GM12864 (cell line): ENCODE measurements at places on chromosomes 7 and 10.

- no peak for DNase-seq
Measured at GRCh38 chr7:70585071-70585470, 546.9 kb upstream of the GALNT17 start.

DNA sequence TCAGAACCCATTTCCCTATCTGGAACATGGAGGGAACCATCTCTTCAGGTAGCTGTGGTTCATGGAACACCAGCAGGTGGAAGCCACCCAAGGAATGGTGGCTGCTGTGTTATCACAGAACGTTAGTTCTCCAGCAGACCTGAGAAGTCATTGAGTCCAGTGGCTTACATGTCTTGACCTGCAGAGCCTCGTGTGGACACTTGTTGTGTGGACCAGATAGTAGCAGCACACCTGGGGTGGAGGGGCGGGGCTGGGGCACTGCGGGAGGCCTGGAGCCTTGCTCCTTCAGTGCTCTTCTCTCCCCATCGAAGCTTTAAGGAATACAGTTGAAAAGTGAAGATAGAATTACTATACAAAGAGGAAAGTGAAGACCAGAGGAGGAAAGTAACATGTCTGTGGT, 42.4 kb downstream of the VWA2 start:
- no peak for DNase-seq

- DNase-seq: no peak
Measured at GRCh38 chr10:19817231-19817933, 1.1 kb downstream of the PLXDC2 start.

GRCh38 chr7:13933536-13933935, 55.9 kb downstream of the ETV1 start:
- DNase-seq: no peak

DNA sequence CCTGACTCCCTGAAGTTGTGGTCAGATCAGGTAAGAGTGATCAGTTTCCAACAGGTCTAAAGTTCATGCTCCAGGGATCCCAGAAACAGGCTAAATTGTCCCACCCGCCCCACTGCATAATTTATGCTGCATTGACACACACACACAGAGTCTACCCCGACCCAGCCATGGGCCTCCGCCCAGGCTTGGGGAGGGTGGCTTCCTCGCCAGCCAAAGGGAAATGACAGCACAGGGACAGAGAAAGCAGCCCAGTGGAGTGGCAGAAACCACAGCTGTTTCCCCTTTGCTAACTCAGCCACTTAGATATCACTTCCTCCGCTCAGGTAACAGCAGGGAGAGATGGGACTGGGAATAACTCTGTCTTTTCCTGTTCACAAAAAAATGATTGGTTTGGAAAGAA, 9.4 kb downstream of the SH3PXD2A start:
- no peak for DNase-seq

- no peak for DNase-seq
Measured at GRCh38 chr7:97601931-97602457, 129.9 kb upstream of the TAC1 start.

GRCh38 chr10:22429146-22429545, 83.8 kb downstream of the SPAG6 start:
- DNase-seq: no peak
